ENCODE measurements at places on chromosomes 6 and 20. TPM values are rescaled to one million over a fixed set of nuclear protein-coding genes. Genes with fewer than 3 reads are reported as not detected.

DNA sequence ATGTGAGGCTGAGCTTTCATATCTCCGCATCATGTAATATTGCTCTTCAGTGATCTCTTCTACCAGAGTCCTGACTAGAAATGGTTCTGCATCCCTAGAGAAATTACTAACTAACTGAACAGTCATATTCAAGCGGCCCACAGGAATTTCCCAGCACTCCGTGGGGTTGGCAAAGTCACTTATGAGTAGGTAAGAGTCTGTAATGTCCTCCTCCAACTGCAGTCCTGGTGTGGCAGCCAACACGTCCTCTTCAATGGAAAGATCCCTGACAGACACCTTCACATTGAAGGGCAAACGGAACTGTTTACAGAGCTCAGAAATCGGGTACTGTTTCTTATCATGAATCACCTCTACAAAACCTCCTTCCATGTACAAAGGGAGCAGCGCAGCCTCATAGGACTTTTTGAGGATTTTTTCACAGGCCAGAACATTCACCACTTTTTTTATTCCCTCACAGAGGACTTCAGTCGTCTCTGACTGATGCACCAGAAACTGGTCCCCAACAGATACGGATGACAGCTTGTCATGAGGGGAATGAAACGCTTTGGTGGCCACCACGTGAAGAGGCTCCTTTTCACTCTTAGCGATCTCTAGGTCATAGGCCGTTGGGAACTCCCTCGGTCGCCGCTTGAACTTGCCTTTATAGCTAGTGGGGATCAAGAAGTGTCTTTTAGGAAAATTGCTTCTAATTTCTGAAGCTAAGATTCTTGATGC, 87.7 kb downstream of the THEMIS start:
- DNase-seq = no peak

GRCh38 chr6:138454981-138455706, 44.1 kb downstream of the NHSL1 start:
- DNase-seq = no peak

- no peak for DNase-seq
Measured at GRCh38 chr6:130520801-130521200, 155.0 kb downstream of the TMEM200A start.

ZFP57 gene
- not detected for total RNA-seq

TMEM170B gene
- 0.53 TPM for total RNA-seq

All from ascending aorta (tissue), 2 donors.